ENCODE measurements at places on chromosomes 2 and 18.

GRCh38 chr2:1894578-1894977, 150.3 kb upstream of the PXDN start:
- no peak for DNase-seq

GRCh38 chr2:172953970-172954852, 121.4 kb upstream of the MAP3K20 start:
- DNase-seq: no peak

GRCh38 chr2:12008425-12009061, 262.1 kb downstream of the LPIN1 start:
- DNase-seq: no peak

- no peak for DNase-seq
These were observed at the start of gene DSC3 for GRCh38 chr18:31042406-31043181. Gene DSC3, minus strand, starts transcription at chr18:31042742. Its CDS starts 82 bp downstream, at chr18:31042660.

DNA sequence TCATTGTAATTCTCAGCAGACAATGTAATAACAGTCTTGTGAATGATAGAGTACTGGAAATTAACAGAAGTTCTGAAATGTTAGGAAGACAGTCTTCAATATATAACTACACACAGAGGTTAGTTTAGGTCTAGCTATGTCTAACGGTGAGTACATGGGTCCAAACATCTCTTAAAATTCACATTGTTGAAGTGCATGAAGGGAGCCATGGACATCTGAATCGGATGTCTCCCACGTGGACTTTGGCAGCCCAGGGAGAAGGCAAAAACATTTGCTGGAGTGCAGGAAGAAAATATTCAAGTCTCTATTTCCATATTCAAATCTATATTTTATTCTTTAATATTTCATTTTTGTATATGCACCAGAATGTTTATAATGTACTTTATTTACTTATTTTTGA, 34.8 kb downstream of the CACNB4 start:
- DNase-seq: no peak

- no peak for DNase-seq
These were observed 186.5 kb upstream of the FANCL start for GRCh38 chr2:58427572-58428095.

DNA sequence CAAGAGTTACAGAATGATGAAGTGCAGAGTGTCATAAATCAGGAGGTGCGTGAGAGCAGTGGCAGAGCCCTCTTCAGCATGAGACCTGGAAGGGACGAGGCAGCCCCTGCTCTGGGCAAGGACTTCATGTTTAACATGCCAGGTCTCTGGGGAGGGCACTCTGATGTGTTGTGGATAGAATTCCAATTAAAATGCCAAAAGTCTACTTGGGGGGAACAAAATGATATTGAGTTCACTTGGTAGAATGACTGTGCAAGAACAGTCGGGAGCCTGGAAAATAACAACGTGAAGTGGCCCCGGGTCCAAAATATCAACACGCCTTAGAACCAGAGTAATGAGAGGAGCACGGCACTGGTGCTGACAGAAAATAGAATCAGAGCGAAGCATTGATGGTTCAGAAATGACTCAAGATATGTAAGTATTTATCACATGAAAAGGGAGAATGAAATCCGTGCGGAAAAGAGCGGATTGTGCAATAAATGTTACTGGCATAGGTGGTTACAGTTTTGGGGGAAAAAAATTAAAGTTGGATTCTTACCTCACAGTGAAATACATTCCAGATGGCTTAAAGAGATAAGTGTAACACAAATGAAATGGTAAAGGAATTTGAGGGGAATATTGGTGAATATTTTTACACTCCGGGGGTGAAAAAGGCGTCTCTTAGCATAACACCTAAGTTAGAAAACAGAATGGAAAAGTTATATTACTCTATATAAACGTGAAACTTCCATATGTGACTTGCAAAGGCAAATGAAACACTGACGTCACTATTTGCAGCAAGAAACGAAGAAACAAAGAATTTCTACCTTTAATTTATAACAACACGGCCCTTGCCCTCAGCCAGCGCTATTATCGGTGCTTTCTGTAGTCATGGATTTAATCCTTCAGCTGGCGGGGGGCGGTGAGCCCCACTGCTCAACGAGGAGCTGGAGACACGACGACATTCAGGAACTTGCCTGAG, 159.4 kb upstream of the TWIST2 start:
- DNase-seq: no peak

GRCh38 chr2:172431463-172431862, 4.1 kb downstream of the ITGA6 start:
- no peak for DNase-seq

DNA sequence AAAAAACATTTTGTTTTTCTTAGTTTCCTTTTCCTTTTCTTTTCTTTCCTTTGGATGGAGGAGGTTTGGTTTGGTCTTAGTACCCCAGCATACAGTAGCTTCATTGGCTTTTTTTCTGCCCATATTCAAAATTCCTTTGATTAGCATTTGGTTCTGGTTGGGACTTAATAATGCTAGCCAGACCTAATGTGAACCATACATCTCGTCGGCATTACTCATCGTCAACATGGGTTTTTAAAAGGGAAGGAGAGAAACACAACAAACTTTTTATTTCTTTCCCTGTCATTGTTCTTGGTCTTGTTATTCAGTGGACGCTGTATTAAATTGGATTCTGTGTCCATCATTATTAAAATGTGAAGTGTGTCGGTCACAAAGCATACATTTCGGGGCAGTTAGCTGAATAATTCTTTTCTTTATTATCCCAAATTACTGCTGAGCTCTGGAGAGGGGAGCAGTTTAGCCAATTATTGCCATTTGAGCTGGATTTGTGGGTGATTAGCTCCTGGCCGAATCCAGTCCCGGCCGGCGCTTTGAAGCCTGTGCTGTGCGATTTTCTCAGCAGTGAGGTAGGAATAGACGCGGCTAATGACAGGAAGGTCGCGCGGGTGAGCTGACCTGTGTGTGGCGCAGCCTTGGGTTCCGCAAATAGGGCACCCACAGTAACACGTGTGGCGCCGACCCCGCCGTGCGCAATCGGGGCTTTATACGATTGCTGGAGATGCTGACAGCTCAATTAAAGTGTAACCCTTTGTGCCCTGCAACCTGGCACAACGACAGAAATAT, 303.3 kb downstream of the GBX2 start:
- no peak for DNase-seq

GRCh38 chr2:9215680-9216079, 9.1 kb downstream of the ASAP2 start:
- DNase-seq: no peak

DNA sequence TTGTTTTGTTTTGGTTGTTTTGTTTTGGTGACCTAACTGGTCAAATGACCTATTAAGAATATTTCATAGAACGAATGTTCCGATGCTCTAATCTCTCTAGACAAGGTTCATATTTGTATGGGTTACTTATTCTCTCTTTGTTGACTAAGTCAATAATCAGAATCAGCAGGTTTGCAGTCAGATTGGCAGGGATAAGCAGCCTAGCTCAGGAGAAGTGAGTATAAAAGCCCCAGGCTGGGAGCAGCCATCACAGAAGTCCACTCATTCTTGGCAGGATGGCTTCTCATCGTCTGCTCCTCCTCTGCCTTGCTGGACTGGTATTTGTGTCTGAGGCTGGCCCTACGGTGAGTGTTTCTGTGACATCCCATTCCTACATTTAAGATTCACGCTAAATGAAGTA, at the start of gene TTR:
TSS of gene TTR (plus strand) at position 250 of the 400 bp plus-strand sequence. CDS start at position 276, 26 bp downstream.
- DNase-seq: no peak

All from fibroblast of the conjunctiva (primary cell).